Activated CD8-positive, alpha-beta T cell treated with anti-CD3 and anti-CD28 coated beads for 36 hours (primary cell): ENCODE measurements at places on chromosomes 12 and 14.

DNA sequence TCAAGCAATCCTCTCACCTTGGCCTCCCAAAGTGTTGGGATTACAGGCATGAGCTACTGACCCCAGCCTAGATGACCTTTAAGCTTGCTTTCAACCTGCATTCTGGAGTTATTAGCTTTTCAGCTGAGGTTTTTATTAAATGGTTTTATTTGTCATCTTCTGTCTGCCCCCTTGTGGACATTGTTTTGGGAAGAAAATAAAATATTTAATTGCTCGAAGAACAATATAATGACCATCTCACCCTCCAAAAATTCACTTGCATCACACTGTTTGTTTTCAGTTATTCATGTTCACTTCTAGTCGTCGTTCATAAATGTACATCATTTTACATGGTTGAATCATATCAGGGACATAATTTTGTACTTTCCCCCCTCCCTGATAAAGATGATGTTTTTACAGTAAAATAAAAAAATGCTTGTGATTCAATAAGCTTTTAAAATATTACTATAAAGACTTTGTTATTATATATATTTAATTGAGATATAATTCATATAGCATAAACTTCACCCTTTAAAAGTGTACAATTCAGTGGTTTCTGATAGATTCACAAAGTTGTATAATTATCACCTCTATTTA, 10.1 kb upstream of the SPATS2 start:
- DNase-seq, result no peak

DNA sequence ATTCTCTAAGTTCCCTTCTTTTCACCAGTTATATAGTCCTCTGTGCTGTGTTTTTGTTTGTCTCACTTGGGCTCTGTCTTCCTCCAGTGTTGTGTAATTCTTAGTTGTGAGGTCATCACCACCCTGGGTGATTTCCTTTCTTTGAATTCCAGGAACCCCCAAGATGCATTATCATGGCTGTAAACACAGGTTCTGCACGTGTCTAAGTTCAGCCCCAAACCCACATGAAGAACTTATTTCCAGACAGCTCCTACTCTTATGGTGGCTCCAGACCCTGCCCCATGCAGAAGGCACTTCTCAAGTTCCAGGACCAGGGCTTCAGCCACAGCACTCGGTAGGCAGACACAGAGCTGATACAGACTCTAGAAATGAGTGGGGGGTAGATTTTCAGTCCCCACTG, 560.5 kb downstream of the BCL11B start:
- peak; percentile 26 for DNase-seq

GRCh38 chr14:26761532-26761931, 163.7 kb upstream of the NOVA1 start:
- no peak for DNase-seq

GRCh38 chr12:28051516-28052354, 79.2 kb upstream of the PTHLH start:
- DNase-seq, result no peak

DNA sequence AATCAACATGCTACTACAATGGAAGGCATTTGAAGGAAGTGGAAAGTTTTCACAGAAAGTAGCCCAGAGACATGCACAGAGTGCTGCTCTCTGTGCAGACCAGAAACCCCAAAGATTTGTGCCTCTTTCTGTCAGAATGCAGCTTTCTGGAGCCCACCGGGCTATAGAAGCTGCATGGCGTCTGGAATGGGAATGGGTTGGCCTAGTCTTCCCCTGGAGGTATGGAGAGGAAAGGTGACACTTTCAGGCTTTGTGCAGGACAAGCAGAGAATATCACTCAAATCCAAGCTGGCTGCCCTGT, 21.3 kb upstream of the ZFP36L1 start:
- no peak for DNase-seq

DNA sequence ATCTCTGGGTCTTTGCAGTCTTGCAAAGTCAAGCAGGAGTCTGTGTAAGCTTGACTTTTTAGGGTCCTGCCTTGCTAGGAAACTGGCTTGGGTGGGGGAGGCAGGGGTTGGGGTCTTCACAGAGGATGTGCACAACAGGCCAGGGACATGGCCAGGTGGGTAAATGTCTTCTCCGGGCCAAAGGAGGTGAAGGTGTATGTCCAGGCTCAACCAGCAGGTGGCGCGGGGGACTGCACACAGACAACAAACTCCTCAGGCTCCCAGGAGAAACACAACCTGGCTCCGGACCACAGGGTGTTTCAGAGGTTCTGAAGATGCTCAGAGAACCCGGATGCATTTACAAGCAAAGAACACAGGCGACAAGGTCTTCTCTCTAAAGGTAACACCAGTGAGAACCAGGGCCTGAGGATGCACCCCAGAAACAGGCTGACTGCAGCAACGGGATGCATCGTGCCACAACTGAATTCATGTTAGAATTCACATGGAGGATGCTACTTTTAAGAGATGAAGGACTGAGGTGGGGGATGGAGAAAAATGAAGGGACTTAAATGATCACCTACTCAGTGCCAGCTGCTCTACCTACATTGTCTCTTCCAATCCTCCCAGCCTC, 56.0 kb downstream of the PLEKHG3 start:
- peak; percentile 77 for DNase-seq

GRCh38 chr12:108820707-108821406, 36.5 kb downstream of the SSH1 start:
- DNase-seq, result no peak

DNA sequence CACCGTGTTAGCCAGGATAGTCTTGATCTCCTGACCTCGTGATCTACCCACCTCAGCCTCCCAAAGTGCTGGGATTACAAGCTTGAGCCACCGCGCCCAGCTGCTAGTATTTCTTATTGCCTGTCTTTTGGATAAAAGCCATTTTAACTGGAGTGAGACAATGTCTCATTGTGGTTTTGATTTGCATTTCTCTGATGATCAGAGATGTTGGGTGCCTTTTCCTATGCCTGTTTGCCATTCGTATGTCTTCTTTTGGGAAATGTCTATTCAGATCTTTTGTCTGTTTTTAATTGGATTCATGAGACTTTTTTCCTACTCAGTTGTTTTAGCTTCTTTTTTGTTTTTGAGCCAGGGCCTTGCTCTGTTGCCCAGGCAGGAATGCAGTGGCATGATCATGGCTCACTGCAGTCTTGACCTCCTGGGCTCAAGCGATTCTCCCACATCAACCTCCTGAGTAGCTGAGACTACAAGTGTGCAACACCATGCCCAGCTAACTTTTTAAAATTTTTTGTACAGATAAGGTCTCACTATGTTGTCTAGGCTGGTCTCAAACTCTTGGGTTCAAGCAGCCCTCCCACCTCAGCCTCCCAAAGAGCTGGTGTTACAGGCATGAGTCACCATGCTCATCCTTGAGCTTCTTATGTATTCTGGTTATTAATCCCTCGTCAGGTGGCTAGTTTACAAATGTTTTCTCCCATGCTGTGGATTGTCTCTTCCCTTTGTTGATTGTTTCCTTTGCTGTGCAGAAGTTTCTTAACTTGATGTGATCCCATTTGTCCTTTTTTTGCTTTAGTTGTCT, 65.9 kb downstream of the ACACB start:
- no peak for DNase-seq

DNA sequence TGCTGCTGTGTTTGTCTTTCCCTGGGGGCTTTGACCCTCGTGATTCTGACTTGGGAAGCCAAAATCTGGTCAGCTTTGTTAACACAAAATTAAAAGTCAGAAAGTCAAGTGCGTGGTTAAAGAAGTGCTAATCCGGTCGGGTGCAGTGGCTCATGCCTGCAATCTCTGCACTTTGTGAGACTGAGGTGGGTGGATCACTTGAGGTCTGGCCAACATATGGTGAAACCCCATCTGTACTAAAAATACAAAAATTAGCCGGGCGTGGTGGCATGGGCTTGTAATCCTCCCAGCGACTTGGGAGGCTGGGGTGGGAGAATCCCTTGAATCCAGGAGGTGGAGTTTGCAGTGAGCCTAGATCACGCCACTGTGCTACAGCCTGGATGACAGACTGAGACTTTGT, 844.6 kb downstream of the VRK1 start:
- DNase-seq, result peak; percentile 37

DNA sequence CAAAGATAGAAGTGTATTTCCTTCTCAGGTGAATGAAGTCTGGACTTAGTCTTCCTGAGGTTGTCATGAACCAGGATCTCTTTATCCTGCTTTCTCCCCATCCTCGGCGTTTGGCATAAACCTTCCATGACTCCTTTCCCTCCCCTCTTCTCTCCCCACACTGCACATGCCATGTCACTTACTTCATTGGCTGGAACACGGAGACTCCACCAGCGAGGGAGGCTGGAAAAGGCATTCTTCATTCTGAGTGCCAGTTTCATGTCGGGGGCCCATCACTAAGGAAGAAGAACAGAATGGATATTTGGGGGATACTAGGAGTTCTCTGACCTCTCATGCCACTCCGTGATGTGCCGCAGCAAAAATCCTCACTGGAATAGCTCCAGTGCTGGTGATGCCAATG, 105.6 kb downstream of the VCPKMT start:
- no peak for DNase-seq

DNA sequence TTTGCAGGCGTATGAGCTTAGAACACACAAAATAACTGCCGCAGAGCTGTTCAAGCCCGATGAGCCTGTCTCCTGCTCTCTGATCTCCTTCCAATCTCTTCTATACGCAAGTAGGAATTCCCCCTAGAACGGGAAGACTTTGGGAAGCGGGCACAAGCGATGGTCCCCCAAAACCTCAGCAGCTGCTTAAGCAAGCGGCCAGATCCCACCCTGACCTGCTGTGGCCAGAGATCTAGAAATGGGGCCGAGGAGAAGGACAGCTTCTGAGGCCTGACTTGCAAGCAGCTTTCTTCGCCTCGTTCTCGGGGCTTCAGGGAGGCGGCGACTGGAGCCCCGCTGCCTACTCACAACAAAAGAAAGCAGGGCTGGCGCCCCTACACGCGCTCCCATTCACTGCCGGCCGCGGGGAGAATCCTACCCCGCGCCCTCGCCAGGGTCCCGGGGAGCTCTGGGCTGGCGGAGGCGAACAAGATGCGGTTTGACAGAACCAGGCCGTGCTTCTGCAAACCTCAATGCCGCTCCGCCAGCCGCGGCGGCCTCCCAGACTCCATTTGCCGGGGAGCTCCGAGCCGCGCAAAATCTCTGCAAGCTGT, 922 bp downstream of the TBX5 start:
- DNase-seq, result no peak

- DNase-seq, result no peak
These were observed 42.8 kb downstream of the PRMT8 start for GRCh38 chr12:3533703-3534386.

DNA sequence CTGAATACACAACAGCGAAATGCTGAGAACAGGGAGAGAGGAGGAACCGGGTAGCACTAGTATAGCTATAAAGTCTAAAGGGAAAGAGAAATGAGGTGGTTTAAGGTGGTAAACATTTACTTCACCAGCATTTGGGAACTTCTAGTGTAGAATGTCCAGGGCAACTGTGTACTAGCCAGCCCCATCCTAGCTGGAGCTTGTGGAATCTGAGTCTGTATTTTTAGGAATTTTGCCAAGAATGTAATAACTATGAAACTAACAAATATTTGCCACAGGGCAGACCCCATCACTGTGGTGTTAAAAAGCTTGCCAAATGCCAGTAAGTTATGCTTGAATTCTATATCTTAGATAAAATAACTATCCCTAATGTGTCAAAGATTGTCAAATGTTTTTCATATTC, 398.9 kb upstream of the MIS18BP1 start:
- no peak for DNase-seq

DNA sequence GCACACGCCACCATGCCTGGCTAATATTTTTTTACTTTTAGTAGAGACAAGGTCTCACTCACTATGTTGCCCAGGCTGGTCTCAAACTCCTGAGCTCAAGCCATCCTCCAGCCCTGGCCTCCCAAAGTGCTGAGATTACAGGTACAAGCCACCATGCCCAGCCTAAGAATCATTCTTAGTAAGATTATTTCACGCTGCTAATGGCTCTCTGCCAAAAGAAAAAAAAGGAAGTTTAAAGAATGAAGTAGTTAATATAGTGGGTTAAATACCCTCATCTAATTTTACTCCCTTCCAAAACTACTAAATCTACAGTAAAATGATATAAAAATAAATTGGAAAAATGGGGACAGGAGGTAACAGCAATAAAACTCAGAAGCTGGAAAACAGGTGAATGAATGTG, 2.6 kb downstream of the ETFRF1 start:
- no peak for DNase-seq

- no peak for DNase-seq
These were observed 4.0 kb upstream of the SYCP3 start for GRCh38 chr12:101743242-101743641.

DNA sequence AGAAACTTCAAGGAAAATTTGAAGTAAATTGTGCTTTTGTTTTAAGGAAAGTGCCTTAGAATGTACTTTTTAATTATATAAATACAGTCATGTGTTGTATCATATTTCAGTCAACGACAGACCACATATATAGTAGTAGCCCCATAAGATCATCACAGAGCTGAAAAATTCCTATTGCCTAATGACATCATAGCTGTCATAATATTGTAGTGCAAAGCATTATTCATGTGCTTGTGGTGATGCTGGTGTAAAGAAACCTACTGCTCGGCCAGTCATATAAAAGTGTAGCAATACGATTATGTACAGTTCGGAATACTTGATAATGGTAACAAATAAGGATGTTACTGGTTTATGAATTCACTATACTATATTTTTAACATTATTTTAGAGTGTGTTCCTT, 198.9 kb upstream of the SLC16A7 start:
- no peak for DNase-seq

DNA sequence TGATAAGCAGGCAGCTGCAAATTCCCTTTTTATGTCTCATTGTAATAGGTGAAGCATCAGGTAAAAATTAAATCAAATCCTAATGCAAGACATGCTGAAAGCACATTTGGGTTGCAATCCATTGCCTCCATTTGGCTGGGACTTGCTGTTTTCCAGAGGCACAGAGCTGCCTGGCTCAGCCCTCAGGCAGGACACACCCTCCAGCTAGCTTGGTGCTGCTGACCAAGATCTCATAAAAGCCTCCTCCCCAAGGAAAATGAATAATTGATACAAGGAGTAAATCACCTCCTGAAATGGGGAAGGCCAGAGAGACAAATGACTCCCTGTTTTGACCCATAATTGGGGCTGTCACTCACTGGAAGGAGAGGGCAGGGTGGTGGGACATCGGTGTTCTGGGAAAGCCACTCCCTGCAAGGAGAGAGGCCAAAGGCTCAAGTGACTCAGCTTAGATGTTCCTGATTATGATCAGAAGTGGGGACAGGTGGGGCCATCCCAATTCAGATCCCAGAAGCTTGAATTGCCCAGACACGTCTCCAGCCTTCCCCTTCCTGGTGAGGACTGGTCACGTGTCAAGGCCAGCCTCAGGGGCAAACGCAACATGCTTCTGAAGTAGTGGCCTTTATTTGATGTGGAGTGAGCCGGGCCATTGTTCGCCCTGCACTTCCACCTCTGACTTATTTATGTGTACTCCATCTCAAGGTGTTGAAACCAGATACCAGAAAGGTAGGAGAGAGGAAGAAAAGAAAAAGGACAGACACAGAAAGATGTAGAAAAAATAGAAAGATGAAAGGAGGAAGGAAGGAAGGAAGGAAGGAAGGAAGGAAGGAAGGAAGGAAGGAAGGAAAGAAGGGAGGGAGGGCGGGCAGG, 773.7 kb downstream of the BCL11B start:
- no peak for DNase-seq

GRCh38 chr12:55739025-55739378, 3.9 kb upstream of the GDF11 start:
- no peak for DNase-seq

GRCh38 chr12:51926064-51926632, 18.8 kb downstream of the ACVRL1 start:
- no peak for DNase-seq

- DNase-seq, result no peak
These were observed 39.8 kb downstream of the NOPCHAP1 start for GRCh38 chr12:105025890-105026289.

GRCh38 chr12:122048151-122048550, 26.5 kb downstream of the BCL7A start:
- no peak for DNase-seq
